ENCODE measurements at places on chromosomes 13 and 19.

- no peak for DNase-seq
These were observed 3.4 kb downstream of the MBNL2 start for GRCh38 chr13:97225533-97225932.

- DNase-seq: no peak
These were observed 11.7 kb downstream of the KCTD12 start for GRCh38 chr13:76874479-76874878.

DNA sequence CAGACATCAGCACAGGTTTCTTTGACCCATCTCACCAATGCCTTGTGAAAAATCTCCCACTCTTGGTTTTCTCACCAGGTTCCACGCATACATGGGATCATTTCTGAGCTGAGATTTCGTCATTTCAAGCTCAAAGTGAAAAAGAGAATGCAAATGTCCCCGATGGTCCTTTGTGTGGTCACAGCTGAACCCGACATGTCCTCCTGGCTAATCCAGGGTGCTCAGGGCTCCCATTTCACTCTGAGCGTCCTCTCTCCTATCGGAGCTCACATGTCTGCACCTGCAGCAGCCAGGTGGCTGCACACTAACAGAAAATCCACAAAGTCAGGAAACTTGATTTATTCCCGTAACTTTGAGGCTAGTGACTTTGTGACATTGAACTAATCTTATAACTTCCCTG lies 9.3 kb upstream of the CEACAM3 start:
- no peak for DNase-seq

DNA sequence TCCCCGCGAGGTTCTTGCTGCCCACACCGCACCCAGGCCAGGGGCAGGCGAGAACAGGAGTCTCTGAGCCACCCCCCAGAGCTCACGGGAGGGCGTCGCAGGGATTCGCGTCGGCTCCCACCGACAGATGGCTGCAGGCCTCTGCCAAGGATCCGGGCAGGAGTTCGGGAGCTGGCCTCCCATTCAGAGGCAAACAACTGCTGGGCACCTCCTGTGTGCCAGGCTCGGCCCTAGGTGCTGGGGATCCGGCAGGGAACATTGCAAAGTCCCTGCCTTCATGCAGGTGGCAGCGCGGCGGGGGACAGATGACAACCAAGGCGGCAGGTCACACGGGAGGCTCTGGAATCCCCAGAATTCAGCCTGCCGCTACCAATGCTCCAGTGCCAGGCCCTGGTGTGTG lies 25.3 kb downstream of the LRRC4B start:
- DNase-seq: no peak

DNA sequence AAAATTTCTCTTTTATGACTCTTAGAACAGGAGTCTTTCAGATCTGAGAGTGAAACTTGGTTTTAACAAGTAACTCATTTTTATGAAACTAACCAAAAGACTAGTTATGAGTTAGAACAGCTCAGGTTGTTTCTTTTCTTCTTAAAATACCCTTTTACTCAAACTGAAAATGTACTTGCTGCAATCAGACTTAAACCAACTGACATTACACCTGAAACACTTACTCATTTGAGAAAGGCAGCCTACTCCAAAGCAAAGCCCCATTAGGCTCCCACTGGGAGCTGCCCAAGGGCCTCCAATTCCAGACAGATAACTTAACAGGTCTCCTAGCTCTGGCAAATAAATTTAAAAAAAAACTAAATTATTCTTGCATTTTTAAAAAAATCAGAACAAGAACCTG lies 3.6 kb downstream of the FOXO1 start:
- no peak for DNase-seq

DNA sequence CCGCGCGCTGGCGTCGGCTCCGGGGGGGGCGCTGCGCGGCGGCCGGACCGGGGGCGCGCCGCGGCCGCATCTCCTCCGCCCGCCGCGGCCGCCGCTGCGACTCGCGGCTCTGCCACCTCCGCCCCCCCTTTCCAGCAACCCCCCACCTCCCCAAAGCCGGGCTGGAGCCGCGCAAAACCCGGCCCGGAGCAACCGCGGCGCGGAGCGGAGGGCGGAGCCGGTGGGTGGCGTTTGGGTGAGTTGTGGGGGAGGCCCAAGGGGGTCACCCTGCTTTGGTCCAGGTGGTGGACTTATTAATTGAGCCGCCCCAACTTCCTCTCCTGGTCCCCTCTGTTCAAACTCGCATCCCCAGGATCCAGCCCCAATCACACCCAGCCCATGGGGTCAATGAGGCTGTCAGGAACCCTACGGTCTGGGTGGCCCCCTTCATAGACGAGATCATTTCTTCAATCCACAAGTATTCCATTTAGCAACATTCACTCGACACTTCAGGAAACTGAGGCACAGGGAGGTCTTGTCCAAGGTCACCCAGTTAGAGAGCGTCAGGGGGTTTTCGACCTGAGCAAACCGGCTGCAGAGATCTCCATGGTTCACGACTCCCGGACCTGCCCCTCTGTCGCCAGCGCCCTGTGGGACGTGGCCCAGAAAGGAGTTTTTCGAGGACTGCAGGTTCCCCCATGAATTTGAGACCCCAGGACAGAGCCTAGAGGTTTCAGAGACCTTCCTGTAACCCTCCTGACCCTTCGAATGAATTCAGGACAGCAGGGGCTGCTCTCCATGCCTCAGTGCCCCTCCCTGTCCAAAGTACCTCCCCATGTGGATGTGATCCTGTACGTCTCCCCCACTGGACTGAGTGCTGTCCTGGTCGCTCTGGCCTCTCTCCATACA lies 22.4 kb upstream of the SEMA6B start:
- no peak for DNase-seq

DNA sequence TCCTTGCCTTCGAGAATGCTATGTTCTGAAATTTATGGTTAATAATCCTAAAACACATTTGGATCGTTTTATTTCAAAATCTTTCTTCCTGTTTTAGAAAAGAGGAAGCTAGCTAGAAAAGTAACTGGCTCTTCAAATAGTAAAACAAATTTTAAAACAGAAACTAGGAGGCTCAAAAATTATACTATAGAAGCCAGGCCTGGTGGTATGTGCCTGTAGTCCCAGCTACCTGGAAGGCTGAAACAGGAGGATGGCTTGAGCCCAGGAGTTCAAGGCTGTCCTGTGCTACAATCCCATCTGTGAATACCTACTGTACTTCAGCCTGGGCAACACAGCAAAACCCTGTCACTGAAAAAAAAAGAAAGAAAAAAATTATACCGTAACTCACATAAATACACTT lies 57.9 kb downstream of the ELF1 start:
- DNase-seq: no peak
